OCI-LY7 (cell line): ENCODE measurements at places on chromosomes 12 and 14. TPM values are rescaled to one million over a fixed set of nuclear protein-coding genes. Genes with fewer than 3 reads are reported as not detected.

GRCh38 chr14:47917344-47917954 is 242.0 kb upstream of the MDGA2 start:
- peak; percentile 49 for DNase-seq

GRCh38 chr12:2794191-2794735 is 507 bp upstream of the FKBP4 start:
- DNase-seq: peak; percentile 7

DNA sequence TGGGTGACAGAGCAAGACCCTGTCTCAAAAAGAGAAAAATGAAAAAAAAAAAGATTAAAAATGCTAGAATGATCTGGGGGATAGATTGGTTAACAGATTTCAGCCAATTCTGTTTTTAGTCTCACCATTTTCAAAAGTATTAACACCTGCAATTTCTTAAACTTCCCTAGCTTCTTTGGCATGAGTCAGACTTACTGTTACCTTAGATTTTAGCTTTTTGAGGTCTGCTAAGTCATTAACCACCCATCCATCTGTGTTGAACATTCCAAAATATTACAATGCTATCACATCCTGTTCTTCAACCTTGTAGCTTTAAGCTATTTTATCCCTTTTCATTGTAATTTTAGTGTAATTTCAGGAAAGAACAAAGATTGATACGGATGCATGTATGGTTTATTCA is 59.3 kb downstream of the PPP1R13B start:
- DNase-seq: no peak

GRCh38 chr12:49794811-49795653 is 33.2 kb downstream of the NCKAP5L start:
- no peak for DNase-seq

- DNase-seq: no peak
Measured at GRCh38 chr14:73232984-73233383, 4.3 kb upstream of the PAPLN start.

DNA sequence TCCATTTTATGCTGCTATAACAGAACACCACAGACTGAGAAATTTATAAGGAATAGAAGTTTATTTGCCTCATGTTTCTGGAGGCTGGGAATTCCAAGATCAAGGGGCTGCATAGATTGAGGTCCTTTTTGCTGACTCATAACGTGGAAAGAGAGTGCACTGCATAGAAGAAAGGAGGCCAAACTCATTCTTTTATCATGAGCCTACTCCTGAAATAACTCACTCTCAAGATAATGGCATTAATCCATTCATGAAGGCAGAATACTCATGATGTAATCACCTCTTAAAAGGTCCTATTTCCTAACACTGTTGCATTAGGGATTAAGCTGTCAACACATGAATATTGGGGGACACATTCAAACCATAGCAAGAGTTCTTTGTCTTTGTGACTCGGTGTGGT is 60.0 kb upstream of the FBXO33 start:
- no peak for DNase-seq

- DNase-seq: no peak
Measured at GRCh38 chr12:56930241-56930640, 4.0 kb downstream of the SDR9C7 start.

DNA sequence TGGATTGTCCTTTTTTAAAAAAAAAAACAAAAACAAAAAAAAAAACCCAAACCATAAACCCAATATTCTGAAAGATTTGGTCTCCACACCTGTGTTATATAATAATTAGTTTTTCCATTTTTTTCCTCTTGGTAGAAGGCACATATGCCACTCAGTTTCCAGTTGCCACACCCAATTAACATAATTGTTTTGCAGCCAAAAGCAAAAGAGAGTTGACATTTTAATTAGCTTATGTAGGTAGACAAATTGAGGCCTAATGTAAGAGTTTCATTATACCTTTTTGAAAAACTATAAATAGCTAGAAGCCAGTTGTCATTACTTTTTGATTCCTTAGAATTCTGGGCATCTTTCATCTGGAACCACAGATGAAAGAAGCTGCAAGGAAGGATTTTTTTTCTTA is 21.0 kb downstream of the PTPN11 start:
- DNase-seq: no peak

DNA sequence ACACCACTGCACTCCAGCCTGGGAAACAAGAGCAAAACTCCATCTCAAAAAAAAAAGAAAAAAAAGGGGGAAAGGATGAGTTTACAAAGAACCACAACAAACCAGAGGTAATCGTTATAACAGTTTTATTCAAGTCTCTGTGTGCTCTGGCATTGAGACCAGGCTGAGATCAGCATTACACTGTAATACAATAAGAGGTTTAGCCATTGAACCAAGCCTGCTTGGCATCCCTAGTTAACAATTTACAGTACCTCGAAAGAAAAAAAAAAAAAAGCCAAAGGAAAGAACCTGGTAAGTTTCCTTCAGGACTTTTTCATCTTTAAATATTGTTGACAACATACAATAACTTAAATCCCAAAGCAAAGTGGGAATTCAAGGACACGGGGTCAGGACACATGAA is 80.7 kb downstream of the TTC9 start:
- DNase-seq: no peak

DNA sequence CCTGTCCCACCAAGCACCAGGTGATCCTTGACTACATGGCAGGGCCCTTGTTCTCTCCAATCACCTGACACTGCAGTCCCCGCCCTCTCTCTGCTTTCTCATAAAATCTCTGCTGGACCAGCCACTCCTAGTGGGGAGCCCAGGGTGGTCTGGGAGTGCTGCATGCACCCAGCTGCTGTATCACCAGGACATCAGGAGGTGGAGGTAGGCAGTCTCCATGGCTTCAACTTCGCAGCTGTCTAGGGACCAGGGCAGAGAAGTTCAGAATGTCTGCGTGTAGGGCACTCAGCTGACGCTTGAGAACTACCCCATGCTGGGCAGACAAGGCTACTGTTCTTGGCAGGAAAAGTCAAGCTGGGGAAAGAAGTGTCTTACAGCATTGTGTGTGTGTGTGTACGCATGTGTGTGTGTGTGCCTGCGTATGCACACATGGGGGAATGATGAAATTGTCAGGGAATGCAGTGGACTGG is 2.6 kb downstream of the WSCD2 start:
- DNase-seq: no peak

The VDR gene
- 1.9 and 2.4 TPM in 2 replicates for total RNA-seq

The MAP3K12 gene
- total RNA-seq: 13.4 and 13.7 TPM in 2 replicates

DNA sequence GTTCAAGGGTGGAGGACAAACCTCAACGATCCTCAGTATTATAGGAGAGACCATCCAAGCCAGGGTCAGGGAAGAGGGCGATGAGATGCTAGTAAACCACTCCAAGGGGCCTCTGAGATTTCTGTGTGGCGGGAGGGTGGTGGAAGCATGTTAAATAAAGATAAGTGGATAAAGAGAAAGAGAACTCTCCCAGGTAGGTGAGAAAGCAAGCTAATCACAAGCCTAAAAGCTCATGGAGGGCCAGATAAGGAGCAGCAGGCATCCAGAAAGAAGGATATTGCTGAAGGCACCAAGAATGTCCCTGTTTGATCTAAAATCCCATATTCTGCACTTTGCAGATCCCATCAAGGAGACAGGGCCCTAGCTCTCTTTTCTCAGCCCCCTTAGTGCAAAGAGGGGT is 48.3 kb upstream of the PARP11 start:
- no peak for DNase-seq

- no peak for DNase-seq
Measured at GRCh38 chr12:64682572-64683277, 72.4 kb downstream of the RASSF3 start.

GRCh38 chr12:6635856-6636531 is at the start of gene LPAR5:
LPAR5 (minus strand) TSS chr12:6635959; CDS start chr12:6621248, 14,711 bp downstream.
- peak; percentile 72 for DNase-seq

The P2RX7 gene
- total RNA-seq: 0.26 and 0.48 TPM in 2 replicates

DNA sequence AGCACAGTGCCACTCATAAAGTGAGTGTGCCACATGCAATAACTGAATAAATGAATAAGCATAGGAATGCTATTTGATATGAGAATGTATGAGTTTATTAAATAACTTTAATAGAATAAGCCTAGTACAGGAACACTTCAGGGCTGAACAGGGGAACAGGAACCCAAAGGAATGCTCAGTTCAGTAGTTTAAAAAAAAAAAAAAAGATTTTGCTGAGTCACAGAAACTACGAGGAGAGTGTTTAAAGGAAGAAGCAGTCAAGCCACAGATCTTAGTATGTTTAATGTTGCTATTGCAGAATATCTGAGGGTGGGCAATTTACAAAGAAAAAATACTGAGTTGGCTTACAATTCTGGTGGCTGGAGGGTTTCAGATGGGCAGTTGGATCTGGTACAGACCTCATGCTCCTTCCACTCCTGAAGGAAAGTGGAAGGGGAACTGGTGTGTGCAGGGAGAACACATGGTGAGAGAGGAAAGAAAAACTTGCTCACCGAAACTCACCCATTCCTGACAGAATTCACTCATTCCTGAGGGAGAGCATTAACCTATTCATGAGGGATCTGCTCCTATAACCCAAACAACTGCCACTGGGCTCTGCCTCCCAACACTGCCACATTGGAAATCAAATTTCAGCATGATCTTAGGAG is 880.3 kb upstream of the MGAT4C start:
- DNase-seq: no peak

DNA sequence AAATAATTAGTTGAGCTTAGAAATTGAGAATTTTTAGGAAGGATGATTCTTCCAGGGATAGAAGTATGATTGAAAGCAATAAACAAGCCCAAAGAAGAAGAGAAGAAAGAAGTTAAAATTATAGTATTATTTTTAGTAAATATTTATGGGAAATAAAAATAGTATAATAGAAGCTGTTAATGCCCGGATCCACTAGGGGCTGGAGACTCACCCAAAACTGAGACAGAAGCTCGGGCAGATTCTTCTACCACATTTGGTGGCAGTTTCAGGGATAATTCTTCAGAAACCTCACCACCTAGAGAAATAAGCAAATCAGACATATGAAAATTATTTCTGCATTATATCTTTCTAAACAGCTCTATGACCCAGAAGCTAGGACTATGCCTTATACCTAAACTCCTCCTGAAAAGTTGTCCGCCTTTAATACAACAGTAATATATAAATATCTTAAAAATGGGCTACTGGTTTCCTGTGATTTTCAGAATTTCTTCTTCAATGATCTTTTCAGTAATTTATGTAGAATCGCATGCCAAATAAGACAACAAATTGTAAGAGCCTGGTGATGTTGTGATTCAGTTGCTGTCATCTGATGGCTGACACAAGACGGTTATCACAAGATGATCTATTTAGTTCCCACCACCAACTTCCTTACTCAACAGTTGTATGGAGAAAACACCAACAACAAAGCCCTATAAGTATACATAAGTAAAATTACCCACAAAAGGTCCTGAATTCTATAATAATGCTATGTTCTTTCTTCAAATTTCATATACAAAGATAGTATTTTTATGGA is 35.6 kb downstream of the A2M start:
- DNase-seq: no peak

DNA sequence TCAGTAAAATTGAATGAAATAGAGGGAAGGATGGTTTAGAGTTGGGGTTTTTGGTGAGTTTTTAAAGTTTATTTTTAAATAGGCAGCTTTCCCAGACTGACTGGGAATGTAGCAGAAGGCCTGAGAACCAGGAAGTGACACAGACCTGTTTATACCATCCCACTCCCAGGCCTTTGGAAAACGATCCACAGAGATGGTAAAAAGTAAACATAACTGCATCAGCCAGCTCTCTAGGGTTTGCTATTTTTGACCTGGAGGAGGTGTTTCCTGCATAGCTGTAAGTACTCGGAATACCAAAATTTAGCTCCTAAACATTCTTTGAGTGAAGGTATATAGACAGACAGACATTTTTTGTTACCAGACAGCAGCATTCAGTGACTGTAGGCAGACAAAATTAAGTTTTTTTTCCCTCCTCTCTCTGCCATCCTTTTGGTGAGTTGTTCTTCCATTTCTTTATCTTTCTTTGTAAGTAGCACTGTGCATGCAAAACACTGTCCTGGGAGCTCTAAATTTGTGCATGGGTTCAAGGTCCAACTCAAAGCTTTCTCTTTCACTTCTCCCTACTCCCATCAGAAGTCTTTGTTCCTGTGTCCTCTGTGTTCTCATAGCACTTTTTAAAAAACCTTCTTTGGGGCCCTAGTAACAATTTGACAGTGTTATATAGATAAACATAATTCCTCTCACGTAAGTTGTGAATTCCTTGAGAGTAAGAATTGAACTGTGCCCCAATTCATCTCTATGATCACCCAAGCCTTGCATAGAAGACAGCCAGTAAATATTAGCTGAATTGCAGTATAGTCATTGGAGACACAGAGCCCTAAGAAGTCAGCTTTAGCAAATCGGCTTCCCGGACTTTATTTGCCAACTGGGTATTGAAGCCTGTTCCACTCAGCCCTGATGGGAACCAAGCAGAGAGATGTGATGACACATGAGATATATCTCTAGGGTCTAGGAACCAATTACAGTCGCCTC is 37.4 kb downstream of the SUSD6 start:
- DNase-seq: peak; percentile 50

DNA sequence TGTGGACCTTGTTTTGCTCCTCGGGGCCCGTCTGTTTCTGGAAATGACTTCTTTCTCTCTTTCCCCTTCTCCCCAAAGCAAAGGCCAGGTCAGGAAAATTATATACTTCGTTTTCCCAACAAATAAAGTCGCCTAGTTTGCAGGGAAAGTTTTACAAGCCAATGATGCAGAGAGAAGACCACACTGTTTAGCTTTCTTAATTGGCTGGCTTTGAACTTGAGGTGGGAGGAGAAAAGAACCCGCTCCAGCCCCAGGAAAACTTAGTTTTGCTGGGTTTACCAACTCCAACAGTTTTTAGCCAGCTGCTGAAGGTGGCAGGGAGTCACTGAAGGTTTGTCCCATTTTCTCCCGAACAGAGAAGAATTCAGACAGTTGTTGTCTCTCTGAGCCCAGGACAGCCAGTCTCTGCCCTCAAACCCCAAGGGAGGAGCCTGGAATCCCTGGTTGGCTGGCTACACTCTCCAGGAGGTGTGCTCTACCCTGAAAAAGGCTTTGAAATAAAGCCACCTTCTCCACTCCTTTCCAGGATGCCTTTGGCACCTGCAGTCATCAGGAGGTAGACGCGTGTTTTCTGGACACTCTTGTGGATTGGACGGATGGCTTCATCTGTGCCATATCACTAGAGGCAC is 24.8 kb downstream of the BCL11B start:
- no peak for DNase-seq

The ARHGAP9 gene
- 105 and 111 TPM in 2 replicates for total RNA-seq

DNA sequence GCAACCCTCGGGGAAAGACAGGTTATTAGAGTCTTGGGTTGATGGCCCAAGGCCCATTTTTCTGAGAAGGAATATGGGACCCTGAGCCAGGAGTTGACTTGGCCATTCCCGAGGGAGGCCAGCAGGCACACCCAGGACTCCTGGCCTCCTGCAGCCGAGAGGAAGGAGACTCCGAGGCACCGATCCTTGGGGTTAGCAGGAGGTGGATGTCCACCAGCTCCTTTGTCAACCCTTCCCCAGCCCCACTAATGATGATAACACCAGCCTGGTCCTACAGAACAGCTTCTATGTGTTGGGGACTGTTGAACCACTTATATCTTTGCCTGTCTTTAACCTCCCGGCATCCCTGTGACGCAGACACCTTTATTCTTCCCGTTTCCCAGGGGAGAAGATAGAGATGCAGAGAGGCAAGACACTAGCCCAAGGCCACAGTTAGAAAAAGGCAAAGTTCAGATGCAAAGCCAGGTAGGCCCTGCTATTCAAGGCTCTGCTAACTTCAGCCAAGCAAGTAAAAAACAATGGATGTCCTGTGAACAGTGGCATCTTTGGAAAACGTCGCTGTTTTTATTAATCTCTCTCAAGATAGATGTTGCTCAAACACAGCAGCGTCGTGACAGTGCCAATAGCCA is 767.3 kb upstream of the TBX3 start:
- no peak for DNase-seq
